Activated effector memory CD4-positive, alpha-beta T cell treated with Interleukin-2 at 50 U/mL for 16 hours (primary cell): ENCODE measurements at places on chromosomes 4 and X.

DNA sequence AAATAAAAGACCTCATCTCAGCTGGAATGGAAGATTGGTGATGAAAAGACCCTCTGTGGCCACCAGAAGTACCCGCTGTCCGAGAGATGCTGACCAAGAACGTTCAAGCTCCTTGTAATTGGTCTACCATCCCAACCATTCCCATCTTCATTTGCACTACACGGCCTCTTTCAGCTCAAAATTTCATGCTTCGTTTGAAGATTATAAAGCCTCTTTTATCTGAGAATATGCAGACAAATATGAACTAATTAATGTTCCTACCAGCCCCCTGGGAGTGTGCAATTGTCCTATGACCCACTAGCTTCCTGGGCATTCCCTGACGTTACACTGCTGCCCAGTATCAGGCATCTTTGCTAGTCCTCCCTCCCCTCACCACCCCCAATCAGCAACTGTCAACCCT, 583.7 kb downstream of the MID1IP1 start:
- DNase-seq, result no peak

- DNase-seq, result no peak
These were observed 5.0 kb downstream of the CACNA1F start for GRCh38 chrX:49228185-49228584.

DNA sequence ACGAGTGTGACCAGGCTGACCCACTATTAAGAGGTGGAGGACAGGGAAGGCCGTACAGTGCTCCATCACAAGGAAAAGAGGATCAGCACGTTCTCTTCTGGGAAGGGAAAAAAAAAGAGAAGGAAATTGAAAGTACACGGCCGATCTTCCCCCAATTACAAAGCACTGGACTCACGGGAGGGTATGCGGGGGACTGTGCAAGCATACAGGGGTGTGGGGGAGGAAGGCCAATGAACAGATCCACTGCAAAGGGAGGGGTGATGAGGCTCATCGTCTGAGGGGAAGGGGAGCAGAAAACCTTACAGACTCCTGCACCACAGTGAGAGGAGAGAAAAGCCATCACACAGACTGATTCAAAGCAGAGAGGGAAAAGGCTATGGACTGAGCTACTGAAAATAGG, 1.1 kb downstream of the ELK1 start:
- no peak for DNase-seq

DNA sequence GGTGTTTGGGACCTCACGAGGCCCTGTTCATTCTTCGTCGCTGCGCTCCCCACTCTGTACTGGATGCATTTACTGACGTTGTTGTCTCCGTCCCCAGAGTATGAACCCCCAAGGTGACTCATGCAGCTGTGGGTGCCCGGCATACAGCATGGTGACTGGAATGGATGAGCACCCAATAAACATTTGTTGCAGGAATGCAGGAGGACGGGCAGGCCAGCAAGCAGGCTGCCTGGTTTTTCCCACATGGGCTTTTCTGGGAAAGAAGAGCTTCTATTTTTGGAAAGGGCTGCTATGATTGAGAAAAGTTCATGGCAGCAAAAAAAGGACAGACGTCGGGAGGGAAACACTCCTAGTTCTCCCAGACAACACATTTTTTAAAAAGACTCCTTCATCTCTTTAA, 893 bp upstream of the SOD3 start:
- no peak for DNase-seq

DNA sequence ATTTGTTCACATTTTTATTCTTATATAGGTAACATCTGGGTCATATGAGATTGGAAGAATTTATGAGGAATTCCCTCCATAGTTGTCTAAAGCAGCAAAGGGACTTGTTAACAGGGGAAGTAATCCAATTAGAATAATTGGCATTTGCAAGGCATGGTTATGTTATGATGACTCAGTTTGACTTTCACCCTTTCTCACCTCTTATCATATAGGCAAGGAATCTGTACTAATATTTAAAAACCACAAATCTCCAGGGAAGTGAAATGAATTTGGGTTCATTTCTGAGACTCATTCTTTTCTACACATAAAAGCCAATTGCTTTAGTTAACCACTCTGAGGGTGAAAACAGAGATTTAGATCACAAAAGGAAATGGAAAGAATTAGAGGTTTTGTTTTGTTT, 281.5 kb upstream of the DKK2 start:
- DNase-seq, result no peak
